ENCODE measurements at places on chromosomes 13 and 19.

GRCh38 chr19:16914421-16914820, 25.6 kb downstream of the F2RL3 start:
- DNase-seq: no peak

GRCh38 chr13:26486550-26486949, 70.9 kb upstream of the WASF3 start:
- no peak for DNase-seq

GRCh38 chr13:98347756-98348155, 170.7 kb upstream of the RNF113B start:
- DNase-seq: no peak

GRCh38 chr19:6833166-6833790, 54.1 kb upstream of the ADGRE1 start:
- DNase-seq: no peak

DNA sequence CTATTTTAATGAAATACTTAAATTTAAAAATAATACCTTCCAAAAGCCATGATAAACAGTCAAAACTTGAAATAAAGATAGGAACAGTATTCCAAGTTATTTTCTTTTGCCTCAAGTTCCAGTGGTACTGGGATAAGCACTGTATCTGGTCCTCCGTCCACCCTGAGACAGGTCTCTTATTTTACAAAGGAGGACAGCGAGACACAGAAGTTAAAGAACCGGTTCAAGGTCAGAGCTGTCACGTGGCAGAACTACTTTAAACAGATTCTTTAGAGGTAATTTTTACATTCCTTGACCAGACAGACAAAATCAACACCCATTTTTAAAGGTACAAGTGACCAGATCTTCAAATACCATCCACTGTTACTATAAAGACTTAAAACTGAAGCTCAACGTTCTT, 10.4 kb upstream of the DOCK9 start:
- no peak for DNase-seq

GRCh38 chr13:113171250-113172125, 13.0 kb downstream of the PROZ start:
- no peak for DNase-seq

- no peak for DNase-seq
Measured at GRCh38 chr19:34732612-34733211, 1.3 kb upstream of the ZNF181 start.

DNA sequence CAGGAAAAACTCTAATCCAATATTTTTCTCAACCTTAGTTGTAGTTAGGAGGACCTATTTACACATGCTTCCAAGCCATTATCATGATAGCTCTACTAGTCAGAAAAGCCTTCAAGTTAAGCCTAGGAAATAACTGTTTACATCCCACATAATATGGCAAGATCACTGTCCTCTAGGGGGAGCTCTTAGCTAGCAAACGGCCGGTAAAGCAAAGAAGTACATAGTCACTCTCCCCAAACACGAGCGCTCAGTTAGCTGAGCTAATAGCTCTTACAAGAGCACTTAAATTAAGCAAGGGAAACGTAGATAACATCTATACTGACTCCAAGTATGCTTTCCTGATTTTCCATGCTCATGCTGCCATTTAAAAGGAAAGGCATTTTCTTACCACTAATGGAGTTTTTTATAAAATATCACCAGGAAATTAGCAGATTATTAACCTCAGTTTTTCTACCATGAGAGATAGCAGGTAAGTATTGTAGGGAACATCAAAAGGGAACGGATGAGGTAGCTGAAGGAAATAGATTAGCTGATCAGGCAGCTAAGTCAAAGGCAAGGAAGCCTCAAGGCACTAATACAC, 100.6 kb upstream of the PABPC3 start:
- DNase-seq: peak; percentile 86

DNA sequence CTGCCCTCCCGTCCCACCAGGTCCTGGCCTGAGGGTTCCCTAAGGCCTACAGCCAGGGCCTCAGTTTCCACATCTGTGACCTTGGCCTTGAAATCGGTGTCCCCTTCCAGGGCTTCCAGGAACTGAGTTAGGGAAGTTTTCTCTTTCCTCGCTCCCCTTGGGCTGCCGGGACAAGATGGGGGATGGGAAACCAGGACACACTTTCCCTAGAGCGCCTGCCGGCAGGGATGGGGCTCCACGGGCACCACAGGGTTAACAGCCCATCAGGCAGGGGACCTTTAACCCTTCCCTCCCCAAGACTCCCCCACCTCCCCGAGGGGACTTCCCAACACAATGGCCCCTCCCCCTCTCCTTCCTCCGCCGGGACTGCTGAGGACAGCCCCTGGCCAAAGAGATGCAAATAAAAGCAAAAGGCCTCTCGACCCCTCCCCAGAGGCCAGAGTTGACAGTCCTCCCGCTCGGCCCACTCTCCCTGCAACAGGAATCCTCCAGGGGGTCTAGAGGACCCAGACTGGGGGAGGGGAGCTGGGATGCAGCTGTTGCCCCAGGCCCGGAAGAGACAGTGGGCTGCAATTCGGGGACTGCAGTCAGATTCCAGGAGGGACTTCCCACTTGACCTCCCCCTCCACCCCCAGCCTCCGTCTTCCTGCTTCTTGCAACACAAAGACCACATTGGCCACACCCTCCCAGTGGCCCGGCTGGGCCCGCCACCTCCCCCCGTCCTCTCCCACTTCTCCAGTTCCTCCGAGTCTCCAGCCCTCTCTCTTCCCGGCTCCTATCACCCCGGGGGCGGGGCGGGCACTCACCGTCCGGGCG, 3.4 kb downstream of the BBC3 start:
- peak; percentile 98 for DNase-seq

DNA sequence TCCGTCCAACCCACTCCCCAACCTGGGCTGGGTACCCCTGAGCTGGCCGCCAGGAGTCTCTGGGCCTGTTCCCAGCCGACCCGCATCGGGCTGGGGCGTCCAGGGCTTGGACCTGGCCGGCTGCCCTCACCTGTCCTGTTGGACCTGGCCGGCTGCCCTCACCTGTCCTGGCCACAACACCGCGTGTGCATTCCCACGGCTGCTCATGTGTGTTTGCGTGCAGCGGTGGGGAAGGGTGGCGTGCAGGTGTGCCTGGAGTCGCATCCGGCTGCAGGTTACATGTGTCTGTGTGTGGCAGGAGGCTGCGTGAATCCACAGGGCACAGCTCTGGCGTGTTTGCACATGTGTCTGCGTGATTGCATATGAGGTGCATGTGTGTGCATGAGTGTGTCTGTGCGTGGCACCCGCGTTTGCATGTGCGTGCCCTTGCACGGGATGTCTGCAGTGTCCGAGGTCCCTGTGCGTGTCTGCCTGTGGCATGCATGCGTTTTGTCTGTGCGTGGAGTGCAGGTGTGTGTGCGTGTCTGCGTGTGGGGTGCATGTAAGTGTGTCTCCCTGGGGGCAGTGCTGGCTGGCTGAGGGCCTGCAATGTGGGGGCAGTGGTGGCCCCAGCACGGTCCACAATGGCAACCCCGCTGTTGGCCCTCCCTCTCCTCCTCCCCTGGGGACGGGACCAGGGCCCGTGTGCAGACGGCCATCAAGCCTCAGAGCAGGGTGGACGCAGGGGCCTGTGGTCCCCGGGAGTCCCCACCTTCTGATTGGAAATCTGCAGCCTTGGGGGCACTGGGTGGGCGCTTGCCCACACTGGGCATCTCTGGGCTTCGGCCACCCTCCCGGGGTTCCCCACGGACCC, 3.4 kb downstream of the EFNA2 start:
- DNase-seq: no peak

DNA sequence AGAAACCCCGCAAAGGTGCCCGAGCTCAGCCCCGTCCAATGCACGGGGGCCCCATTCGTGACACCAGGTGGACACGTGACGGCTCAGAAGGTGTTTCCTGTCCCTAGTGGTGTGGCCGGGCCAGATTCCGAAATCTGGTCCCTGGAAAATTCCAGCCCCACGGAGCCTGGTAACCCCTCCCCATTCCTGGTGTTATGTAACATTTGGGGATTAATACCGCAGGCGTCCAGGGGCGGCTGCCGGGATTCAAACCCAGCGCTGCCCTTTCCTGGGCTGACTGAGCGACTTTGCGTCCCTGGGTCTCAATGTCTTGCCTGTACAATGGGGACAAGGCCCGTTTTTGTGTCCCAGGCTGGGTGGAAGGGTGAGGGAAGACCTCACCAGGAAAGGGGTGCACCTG, 1.0 kb upstream of the PLK5 start:
- no peak for DNase-seq

DNA sequence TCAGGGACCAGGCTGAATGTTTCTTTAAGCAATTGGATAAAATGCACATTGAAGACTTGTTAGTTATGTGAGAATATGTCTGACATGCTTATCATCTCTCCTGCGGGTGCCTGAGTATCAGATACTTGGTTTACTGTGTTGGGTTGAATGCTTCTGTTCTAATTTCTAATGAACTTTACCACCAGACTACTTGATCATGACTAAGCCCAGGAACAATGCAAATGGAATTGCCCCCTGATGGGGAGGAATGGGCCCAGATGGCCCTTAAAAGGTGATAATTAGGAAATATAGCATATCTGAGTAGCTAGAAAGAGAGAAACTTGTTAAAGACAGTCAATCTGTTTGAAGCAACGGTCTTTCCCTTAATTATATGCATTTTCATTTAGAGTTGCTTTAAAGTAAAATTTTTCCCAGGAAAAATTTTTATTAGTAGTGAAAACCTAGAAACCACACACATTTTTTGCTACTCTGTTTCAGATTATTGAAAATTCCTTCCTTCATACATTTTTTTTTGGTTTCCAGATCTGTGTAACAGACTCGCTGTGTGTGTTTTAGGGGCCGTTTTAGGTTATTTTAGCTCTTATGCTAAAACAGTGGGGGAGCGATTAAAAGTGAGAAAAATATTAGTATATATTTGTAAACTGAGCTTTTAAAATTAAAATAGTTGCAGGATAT, 186.6 kb downstream of the TM9SF2 start:
- DNase-seq: no peak

- DNase-seq: no peak
Measured at GRCh38 chr13:23146006-23146405, 34.8 kb upstream of the SGCG start.

- peak; percentile 39 for DNase-seq
Measured at GRCh38 chr19:57068921-57069697, 50.7 kb upstream of the USP29 start.

DNA sequence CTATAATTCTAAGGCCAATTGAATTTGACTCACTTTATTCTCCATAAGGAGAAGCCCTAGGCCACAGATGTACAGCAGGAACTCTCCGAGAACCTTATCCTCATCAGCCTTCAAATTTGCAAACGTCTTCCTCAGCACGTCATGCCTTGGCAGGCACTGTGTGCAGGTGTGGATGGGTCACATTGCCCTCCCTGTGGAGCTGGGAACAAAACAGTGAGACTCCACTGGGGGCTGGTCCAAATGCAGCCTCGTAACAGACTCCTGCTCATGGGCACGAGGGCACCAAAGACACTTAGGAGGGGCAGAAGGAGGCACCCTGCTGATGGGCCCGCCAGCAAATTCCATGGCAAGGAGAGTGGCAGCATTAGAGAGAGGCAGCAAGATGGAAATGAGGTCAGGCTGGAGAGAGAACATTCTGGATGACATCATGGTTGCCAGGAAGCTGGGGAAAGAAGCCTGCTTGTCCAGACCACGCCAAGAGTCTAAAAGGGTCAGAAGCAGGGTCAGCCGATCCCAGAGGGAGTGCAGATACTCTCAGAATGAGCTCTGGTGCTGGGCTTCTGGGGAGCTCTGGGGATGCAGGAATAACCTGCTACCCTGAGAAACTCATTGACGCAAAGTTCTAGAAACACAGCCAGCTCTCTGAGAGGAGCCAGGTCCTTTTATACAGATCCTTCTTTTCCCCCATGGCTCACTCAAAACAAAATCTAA, 242.2 kb downstream of the B3GLCT start:
- no peak for DNase-seq

- DNase-seq: peak; percentile 76
Measured at GRCh38 chr19:45768655-45768983, 433 bp downstream of the SIX5 start.

DNA sequence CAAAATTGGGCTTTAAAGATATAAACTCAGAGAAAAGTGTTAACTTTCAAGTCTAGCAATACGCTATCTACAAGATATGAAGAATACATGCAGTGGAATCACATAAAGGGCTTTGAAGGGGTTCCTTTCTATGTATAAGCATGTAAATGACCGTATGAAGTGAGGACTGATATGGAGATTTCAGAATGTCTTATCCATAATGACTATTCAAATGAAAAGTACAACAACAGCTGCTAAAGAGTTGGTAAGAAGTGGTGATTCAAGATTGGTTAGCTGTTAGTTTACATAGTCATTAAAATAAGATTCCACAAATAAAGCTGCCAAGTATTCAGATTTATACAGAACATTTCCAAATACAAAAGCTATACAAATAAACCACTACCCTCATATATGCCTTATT, 153.4 kb upstream of the STARD13 start:
- DNase-seq: no peak

DNA sequence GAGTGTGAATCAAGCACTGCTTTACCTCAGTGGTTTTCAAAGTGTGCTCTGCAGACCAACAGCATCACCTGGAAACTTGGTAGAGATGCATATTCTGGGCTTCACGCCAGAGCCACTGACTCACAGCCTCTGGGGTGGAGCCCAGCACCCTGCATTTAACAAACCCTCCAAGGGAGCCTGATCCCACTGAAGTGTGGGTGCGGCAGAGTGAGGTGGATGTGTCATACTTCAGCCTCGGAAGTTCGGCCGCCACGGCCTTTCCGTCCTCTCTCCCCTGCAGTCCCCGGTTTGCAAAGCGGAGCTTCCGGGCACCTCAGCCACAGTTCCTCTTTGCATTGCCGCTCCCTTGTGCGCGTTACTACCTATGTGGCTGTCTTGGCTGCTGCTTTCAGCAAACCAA, 33.3 kb upstream of the MICU2 start:
- DNase-seq: peak; percentile 23

GRCh38 chr13:20993661-20994440, 67.5 kb downstream of the LATS2 start:
- DNase-seq: peak; percentile 85

DNA sequence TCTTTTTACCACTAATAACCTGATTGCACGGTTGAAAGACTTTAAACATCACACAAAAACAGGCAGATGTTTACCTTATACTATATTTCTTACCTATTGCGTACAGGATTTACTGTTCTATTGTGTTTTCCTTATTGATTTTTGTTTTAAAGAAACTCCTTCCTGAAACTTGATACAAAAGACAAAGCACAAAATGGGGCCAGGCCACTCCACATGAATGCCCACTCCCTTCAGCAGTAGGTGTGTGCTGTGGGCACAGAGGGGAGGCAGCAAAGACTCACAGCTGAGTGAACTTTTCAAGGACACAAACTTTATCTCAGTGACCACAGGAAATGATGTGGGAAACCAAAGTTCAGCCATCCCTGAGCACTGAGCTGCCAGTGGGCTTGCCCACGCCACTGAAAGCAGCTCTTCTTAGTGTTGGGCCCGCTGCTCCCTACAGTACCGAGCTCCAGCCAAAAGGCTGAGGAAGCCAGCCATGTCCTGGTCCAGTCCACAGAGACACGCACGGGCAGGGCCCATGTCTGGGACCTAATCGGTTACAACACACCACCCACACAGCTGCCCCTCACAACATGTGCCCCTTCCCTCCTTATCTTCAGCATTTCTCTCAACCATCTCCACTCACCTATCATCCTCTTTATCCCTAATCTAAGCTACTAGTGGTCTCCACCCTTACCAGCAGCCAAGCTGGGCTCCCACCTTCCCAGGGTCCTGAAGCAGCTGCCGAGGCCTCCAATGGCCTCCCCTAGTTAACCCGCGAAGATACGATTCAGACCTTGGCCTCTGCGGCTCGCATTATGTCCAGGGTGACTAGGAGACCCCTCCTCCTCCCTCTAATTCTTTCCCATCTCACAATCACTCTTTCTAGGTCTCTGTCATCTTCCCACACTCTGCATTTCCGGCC, 39.5 kb downstream of the ATP7B start:
- DNase-seq: no peak

- DNase-seq: no peak
Measured at GRCh38 chr19:30523791-30524190, 151.6 kb downstream of the ZNF536 start.

- DNase-seq: no peak
Measured at GRCh38 chr13:84973661-84974060, 825.6 kb downstream of the SLITRK6 start.

All from OCI-M1 (cell line).